ENCODE measurements at places on chromosomes 2 and 18. TPM values are rescaled to one million over a fixed set of nuclear protein-coding genes. Genes with fewer than 3 reads are reported as not detected.

MAP3K19 gene
- not detected for total RNA-seq

DUSP19 gene
- total RNA-seq: 1.1 TPM

KRTCAP3 gene
- total RNA-seq: 29.4 TPM

SNED1 gene
- total RNA-seq: 1.2 TPM

FKBP7 gene
- 1.1 TPM for total RNA-seq

APCDD1 gene
- 4.6 TPM for total RNA-seq
